ENCODE measurements at places on chromosomes 2 and 18.

DNA sequence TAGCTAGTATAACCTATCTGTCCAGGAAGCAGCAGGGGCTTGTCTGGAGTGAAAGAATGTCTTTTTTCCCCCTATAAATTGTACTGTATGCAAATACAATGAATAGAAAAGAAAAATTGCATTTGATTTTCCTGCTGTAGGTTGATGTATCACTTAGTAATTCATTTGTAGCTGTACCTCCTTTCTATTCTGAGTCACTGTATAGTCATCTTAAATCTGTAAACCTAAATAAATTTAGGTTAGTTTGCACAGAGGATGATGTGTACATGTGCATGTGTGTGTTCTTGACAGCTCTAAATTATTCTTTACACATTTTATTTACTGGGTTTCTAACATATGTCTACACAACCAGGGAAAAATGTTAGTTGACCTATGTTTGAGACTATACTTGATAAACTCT, 478.7 kb upstream of the CNTNAP5 start:
- no peak for DNase-seq

DNA sequence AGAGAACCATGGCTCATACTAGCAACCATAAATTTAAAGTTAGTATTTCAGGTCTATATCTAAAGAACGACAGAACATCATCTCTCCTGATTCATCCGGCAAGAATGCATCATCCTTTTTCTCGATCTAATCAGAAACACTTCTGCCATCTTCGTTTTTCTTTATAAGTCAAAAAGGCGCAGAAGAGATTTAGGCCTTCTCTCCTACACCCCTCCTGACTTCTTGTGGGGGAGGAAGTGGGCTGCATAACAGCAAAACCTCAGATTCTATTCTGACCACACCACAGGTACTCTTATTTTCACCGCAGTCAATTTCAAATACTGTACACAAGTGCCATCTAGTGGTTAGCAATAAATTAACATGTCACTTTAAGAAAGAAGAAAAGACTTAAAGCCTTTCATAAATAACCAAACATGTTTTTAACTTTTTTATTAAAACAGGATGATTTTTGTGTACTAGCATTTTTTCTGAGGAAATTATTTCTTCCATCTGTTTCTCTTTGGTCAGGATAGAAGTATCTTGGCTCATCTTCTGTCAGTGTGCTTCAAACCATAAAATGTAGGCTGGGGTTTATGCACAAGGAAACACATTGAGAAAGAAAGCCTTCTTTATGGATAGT, 48.4 kb upstream of the PIK3C3 start:
- DNase-seq: peak; percentile 58

DNA sequence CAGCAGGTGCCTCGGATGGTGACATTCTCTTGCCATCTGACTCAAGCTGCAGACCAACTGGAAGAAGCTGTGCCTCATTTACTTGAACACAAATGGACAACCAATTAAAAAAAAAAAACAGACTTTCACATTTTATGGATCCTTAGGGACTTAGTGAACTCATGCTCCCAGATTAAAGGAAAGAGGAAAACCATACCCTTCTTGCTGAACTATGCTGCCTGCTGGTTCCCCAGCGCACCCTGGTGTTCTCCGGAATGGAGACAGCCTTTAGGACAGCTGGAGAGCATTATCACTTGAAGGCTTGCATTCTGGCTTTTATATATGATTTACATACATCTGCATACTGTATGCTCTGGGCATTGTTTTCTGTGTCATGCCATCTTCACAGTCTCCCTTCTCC, 370.7 kb downstream of the SLC4A3 start:
- DNase-seq: no peak

GRCh38 chr2:100682536-100682935, 119.7 kb downstream of the PDCL3 start:
- DNase-seq: no peak

DNA sequence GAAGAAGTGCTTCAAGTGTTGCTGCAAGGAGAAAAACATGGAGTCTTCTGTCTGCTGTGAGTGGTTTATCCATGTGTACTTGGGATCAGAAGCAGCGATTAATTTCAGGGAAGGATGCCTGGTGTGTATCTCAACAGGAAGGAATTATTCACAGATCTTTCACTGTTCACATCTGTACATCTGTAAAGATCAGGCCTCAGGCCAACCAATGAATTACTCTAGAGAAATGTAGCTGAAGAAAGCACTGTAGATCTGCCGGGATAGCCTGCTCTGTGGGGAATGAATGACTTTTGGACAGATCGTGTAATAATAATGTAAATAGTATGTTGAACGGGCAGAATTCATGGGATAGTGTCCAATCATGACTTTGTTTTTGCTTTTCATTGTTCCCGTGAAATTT, 54.0 kb upstream of the SPP2 start:
- no peak for DNase-seq

- no peak for DNase-seq
Measured at GRCh38 chr2:183057333-183057985, 19.2 kb upstream of the NCKAP1 start.

GRCh38 chr2:12379143-12379542, 337.6 kb upstream of the TRIB2 start:
- DNase-seq: no peak

DNA sequence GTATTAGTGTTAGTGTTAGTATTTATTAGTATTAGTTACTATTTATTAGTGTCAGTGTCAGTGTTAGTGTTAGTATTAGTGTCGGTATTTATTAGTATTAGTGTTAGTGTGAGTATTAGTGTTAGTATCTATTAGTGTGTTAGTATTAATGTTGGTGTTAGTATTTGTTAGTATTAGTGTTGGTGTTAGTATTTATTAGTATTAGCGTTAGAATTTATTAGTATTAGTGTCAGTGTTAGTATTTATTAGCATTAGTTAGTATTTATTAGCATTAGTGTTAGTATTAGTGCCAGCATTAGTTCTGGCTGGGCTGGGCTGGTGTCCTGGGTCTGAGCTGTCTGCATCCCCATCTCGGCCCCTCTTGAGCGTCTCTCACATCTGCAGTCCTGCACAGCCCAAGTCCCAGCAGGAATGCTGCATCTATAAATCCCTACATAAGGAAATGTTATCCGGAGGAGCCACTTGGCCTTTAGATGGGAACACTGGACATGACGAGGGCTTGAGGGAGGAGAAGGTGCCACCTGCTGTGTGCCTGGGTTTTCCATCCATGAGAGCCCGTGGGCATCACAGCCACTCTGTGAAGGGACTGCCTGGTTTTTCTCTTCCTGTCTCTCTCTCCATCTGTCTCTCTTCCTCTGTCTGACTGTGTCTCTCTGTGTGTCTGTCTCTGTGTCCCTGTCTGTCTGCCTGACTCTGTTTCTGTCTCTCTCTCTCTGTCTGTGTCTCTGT, 33.6 kb downstream of the TWIST2 start:
- no peak for DNase-seq

DNA sequence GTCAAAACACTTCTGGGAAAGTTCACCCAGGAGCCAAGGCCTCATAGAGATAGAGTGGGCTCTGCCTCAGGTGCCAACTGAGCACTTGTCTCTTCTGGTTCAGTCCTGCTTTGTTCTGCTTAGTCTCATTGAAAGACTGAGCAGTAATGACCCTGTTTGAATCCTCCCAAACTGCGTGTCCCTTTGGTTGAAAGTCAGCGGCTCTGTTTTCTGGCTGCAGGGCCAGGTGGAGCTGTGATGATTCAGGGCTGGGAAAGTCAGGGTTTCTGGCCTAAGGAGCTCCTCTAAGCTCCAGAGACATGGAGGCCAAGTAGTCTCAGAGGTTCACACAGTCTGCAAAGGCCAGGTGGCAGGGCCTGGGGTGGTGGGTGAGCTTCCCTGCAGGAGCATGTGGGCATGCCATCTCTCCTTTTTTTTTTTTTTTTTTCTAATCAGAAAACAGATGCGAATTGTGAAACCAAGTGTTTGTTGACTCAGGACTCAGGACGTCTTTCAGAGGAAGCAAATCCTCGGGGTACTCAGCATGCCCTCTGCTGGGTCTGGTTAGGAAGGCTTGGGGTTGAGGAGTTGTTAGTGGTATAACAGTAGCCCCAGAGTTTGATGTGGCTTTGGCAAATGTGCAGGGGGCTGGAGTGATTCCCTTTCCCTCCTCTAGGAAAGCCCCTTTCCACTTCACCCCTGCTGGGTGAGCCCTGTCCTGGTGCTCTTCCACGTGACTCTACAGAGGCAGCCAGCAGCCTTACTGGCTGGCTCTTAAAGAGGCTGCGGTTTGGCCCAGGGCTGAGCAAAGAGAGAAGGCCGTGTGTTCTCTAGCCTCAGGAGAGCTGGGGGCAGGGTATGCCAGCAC, 38.3 kb downstream of the TMEM17 start:
- no peak for DNase-seq

- DNase-seq: no peak
Measured at GRCh38 chr2:231666171-231667095, 41.9 kb upstream of the PTMA start.

- no peak for DNase-seq
Measured at GRCh38 chr2:168596881-168597655, 141.0 kb downstream of the CERS6 start.

GRCh38 chr2:142642650-142643049, 234.8 kb upstream of the KYNU start:
- DNase-seq: no peak

- no peak for DNase-seq
Measured at GRCh38 chr2:68195096-68195495, 37.4 kb downstream of the PNO1 start.
